ENCODE measurements at places on chromosomes 4 and X.

GRCh38 chr4:23978002-23978401 is 88.2 kb upstream of the PPARGC1A start:
- DNase-seq = no peak

DNA sequence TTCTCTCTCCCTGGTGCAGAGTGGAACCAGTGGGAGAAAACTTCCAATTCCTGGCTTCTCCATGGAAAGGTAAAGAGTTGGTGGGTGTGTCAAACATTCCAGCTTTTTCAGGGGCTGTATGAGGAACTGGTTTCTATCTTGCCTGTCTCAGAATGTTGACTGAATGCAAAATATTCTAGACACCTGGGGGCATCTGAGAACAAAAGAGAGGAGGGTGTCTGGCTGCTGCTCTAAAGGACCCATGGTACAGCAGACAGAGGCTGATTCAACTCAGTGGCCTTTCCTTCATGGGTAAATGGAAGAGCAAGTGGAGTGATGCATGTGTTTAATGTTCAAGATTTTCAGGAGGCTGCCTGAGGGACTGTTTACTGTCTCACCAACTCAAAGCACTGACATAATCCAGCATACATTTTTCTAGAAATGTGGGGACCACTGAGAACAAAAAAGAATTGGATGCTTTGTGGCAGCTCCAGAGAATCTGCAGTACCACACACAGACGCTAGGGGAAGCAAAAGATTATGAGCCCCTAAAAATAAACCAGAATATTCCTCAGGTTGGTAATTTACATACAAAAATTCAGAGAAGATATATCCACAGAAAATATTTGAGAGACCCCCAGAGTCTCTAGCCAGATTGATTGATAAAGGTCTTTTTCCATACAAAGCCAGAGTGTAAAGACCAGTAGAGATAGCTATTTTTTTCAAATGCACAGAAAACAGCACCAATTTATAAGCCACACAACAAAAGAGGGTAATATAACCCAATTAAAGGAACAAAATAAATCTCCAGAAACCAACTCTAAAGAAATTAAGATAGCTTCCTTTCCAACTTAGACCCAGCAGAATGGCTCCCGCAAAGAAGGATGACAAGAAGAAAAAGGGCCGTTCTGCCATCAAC is 48.0 kb upstream of the STARD8 start:
- DNase-seq = peak; percentile 22

DNA sequence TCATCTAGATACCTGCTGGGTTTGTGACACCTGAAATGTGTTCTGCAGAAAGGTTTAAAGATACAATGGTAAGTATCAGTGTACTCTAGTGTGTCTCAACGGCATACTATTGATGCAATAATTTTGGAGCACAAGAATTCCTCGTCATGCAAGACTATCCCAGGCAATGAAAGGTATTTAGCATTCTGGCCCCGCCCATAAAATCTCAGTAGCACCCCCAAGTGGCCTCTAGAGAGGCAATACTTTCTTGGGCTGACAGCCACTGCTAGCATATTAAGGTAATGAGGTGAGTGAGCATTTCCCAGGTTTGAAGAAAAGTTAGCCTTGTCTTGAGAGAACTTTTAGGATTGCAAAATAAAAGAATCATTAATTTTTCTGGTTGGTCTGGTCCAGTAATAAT is 24.0 kb downstream of the TAB3 start:
- DNase-seq = no peak

DNA sequence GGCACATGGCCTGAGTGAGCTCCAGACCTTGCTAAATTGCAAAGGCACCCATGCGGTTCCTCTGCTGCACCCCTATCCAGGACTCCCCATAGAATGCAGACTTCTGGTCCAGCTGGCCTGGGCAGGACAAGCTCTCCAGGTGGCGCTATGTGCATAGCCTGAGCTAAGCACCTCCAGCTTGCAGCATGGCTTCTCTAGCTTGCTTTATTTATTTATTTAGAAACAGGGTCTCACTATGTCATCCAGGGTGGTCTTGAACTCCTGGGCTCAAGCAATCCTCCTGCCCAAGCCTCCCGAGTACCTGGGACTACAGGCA is 5.5 kb upstream of the WFS1 start:
- peak; percentile 43 for DNase-seq

DNA sequence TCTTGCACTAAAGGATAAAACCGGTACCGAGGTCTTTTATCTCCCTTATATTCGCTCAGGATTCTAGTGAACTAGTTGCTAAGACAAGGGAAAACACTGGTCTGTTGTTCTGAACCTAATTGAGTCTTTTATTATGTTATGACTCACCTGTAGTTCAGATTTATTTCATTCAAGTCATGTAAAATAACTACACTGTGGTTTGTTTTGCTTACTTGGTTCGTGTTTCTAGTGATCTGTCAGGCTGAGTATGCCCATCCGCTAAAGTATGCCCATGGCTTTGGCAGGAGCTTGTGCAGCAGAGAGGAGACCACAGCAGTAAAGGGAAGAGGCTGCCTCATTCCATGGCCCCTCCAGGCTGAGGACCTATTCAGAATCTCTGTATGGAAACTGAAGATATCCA is 126.1 kb downstream of the AFF1 start:
- DNase-seq = no peak

- DNase-seq = no peak
These were observed 2.7 kb downstream of the NDP start for GRCh38 chrX:43970528-43970927.

DNA sequence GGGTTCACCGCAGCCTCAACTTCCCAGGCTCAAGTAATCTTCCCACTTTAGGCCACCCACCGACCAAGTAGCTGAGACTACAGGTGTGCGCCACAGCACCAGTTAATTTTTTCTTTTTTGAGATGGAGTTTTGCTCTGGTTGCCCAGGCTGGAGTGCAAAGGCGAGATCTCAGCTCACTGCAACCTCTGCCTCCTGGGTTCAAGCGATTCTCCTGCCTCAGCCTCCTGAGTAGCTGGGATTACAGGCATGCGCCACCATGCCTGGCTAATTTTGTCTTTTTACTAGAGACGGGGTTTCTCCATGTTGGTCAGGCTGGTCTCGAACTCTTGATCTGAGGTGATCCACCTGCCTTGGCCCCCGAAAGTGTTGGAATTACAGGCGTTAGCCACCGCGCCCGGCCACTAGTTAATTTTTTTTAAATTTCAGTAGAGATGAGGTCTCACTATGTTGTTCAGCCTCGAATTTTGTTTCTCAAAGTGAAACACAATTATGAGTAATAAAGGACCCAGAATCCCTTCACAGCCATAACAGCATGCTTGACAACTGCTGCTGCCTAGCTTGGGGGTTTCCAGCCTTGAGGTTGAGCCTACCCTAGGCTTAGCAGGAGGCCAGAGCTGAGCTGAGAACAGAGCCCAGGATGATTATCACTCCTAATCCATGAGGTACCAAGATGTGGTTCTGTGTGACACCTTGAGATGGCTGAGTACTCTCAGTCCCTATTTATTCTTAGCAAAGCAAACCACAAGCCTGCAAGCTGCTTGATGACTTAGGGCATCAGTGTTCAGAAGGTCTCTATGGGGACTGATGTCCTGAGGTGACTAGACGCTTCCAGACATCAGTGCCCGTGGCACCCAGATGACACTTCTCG is 41.6 kb upstream of the NKRF start:
- DNase-seq = no peak

GRCh38 chrX:10110316-10110935 is 46.3 kb upstream of the CLCN4 start:
- peak; percentile 15 for DNase-seq

DNA sequence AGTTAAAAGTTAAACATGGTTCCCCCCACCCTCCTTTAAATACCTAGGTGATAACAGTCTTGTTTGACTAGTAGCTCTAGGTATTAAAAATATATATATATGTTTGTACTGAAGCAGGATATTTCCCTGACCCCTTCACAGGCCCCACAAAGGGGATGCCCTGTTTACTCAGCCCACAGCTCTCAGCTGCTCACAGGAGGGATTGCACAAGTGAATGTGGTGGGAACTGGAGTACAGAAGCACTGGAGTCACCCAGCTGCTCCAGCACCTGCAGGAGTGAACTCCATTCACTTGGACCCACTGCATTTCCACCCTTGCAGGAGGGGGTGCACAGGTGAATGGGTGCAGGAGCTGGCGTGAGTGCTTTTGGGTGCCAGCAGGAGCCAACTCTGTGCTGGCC is 99.3 kb upstream of the TLR3 start:
- no peak for DNase-seq

GRCh38 chr4:173834151-173834550 is 304.1 kb upstream of the HAND2 start:
- no peak for DNase-seq

DNA sequence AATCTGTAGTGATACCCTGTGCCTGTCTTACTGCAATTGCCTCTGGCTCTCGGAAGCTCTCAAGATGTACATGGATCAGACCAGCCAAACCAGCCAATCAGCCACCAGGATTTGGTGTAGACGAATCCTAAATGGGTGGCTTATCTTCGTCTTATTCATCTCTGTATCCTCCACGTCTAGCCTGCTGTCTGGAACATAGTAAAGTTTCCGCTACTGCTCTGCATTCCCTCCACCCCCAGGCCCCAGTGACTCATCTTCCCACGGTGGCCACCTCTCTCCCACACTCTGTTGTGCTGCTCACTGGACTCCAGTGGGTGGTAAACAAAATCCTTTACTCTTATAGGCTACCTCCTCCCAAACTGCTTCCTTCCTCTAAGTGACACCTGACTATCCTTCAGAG is 37.8 kb downstream of the SEPTIN6 start:
- no peak for DNase-seq

DNA sequence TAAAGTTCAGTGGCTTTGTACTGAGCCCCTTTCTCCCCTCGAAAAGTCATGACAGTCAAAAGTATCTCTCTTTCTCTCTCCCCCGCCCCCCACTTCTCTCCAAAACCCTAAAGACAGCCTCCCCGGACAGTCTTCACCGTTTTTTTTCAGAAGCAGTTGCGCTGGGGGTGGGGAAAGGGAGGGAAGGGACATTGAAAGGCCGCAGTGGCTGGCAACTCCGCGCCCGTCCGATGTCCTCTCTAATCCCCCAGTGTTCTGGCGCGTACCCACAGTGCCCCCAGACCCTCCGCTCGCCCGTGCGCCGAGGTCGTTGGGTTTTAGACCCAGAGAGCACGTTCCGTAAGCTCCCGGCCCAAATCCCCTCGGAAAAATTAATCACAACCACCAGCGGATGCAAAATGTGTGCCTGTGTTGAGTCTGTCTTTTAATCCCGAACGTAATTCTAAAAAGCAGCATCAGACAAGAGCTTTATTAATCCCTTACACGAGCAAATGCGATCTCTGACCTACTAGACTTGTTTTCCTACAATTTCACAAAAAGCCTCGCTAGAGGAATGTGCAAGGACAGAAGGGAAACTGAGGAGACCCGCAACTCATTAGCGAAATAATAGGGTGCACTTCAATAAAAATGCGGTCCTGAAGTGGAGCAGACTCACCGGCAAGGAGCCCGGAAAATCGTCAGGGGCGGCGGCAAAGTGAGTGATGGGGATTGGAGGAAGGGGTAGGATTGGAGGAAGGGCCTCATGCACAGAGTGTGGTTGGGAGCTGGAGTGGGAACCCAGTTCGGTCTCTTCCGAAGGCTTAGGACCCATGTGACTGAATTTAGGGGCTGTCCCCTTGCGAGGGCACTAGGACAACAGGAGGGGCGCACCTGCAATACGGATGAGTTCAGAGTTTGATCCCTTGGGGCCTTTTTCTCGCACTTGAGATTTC is 12.2 kb upstream of the PRDM8 start:
- DNase-seq = no peak

GRCh38 chrX:5976332-5976731 is 252.3 kb downstream of the NLGN4X start:
- no peak for DNase-seq

GRCh38 chr4:175562111-175562510 is 250.0 kb downstream of the GPM6A start:
- DNase-seq = no peak

GRCh38 chr4:2254665-2255500 is 7.0 kb downstream of the MXD4 start:
- DNase-seq = no peak

GRCh38 chr4:175412746-175413145 is 399.3 kb downstream of the GPM6A start:
- no peak for DNase-seq

GRCh38 chr4:106767991-106768390 is 268.1 kb downstream of the DKK2 start:
- DNase-seq = no peak

GRCh38 chr4:28788929-28789490 is 1928.4 kb downstream of the STIM2 start:
- peak; percentile 12 for DNase-seq

DNA sequence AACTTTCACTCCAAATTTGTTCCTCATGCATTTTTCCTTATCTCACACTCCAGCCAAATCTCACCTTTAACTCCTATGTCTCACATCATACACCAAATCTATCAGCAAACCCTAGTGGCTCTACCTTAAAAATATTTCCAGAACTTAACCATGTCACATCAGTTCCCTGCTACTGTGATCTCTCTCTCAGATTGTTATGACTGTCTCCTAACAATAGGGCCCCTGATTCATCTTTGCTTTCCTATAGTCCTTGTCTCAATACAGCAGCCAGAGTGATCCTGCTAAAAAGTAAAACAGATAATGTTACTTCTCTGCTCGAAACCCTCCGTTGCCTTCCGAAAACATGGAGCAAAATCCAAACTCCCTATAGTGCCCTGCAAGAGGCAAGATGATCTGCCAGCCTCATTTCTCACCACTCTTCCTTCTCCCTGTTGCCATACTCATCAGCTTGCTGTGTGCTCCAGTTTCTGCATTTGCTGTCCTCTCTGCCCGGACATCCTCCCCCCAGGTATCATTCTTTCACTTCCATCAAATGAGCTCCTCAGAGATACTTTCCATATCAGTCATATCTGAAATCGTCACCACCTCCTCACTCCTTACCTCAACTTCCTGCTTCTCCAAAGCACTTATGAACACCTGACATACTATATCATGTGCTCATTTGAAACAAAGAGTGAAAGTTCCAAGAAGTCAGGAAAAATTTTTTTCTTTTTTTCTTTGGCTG is 293.4 kb upstream of the NR3C2 start:
- DNase-seq = no peak

DNA sequence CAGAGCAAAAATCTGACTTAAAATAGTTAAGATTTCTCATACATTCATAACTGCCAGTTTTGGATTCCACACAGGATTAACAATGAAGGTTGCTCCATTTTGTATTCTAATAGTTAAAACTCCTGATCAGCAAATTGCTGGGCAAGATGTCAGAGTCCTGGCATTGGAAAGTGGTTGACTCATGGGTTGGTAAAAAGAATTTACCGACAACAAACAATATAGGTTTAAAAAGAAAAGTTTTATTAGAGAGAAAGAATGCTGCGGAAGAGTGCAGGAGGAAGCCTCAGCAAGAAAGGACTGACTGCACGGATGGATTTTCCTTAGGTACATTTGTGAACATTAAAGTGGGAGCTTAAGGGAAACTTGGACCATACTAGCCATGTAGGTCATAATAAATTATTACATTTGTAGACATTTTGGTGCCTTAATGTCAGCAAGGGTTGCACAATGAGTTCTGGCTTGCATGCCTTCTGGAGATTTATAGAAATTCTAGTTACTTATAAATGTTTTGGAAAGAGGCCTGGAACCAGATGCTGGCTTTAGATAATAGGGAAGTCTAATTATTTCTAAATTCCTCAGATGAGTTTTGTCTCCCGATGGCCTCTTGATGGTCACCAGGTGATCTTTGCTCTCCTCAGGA is 25.4 kb upstream of the IL2 start:
- no peak for DNase-seq

Data from RPMI8226 (cell line).